ENCODE measurements at places on chromosomes 12 and 14.

DNA sequence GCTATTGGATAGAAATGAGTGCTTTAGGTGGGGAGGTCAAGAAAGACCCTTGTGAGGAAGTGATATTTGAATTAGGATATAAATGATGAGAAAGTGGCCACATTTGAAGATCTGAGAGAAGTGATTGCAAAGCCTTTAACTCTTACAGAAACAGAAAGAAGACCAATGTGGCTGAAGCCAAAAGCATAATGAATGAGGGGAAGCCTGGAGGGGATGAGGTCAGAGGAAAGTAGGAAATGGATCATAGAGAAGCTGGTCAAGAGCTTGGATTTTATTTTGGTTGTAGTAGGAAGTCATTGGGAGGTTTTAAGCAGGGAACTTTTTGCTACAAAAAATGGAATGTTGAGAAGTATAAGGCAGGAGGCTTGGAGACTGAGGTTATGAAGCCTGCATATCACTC lies 3.5 kb upstream of the GYS2 start:
- DNase-seq: no peak

GRCh38 chr12:130972586-130972950 lies 18.9 kb downstream of the ADGRD1 start:
- no peak for DNase-seq

DNA sequence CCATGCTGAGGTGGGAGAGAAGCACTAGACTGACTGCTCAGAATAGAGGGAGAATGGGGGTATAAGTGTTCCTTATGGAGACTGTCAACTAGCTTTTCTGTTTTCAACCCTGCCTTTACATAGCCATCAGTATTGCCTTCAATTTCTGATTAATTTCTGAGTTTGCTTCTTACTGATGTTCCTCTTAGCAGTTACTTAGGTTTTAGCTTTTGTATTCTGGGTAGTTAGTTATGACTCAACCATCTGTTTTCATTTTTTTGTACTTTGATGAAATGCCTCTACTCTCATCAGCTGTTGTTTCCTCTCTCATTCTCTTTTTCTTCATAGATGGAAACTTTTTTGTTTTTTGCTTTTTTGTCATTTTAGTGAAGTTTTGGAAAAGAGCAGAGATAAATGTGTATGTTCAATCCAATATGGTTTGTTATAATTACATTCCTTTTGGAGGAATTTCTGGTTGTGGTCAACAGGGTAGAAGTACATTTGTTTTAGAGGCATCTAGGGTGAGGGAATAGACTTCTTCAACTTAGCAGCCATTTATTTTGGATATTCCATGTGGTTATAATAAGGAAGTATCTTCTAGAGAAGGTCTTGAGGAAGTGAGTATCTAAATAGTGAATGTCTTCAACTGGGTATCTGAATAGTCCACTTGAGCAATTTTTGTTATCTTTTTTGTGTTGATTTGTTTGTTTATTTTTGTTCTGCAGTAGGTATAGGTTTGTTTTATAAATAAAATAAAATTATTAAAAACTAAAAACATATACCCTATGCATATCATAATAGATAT lies 29.6 kb downstream of the PMCH start:
- no peak for DNase-seq

- DNase-seq: no peak
Measured at GRCh38 chr14:91332171-91332985, 85.2 kb downstream of the CCDC88C start.

DNA sequence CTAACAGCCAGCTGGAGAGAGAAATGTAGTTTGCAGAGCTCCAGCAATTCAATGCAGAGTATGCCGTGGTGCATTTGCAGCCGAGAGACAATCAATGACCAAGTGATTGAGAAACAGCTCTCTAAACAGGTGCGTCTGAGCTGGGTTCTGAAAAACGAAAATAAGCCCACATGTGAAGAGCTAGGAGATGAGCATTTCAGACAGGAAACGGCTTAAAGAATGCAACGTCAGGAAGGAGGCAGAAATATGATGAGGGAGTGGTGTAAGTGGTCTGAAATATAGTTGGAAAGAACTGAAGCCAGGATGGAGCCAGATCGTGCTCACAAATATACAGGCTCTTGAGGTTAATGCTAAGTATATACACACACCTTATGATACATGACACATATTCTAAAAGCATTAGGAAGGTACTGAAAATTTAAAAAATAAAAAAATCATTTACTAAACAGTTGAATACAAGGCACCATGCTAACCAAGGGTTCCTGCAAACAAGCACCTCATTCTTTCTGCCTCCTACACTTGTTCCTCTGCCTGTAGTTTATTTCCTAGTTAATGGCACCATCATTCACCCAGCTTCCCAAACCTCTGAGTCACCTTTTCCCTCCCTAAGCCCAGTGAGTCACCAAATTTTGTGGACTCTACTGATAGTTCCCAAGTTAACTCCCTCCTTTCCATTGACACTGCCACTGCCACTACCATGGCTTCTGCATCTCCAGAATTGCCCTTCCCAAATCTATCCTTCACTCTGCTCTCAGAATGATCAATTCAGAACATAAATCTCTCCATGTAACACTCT lies 2.3 kb upstream of the GARIN2 start:
- DNase-seq: no peak

GRCh38 chr12:50806176-50806575 lies 36.5 kb upstream of the TMPRSS12 start:
- DNase-seq: no peak

DNA sequence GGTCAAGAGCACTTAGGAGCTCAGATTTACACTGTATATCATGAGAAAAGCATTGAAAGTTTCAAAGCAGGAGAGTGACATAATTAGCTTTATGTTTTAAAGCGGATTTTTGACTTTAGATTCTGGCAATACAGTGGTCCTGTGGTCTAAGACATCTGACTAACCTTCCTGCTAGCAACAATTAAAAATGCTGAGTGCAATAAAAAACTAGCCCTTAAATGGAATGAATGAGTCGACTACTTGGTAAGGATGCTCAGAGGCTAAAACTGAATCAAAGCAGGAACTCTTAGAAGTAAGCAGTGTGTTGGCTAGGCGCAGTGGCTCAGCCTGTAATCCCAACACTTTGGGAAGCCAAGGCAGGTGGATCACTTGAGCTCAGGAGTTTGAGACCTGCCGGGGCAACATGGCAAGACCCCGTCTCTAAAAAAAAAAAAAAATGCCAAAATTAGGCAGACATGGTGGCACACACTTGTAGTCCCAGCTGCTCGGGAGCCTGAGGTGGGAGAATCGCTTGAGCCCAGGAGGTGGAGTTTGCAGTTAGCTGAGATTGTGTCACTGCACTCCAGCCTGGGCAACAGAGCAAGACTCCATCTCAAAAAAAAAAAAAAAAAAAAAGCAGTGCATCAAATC lies 18.9 kb downstream of the BICD1 start:
- no peak for DNase-seq

DNA sequence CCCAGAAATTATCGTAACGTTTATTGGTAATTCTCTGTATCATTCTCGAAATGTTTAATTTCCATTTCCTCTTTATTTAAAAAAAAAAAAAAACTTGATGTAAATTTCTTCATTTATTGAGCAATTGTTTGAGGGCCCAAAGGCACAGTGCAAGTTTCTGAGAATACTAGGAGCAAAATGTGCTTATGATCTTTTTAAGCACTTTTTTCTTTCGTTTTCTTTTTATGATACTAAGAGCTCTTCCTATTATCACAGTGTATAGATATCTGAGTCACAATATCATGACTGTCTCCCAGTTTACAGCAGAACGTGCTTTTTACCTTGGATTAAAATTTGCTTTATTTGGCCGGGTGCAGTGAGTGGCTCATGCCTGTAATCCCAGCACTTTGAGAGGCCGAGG lies 5.6 kb downstream of the ATP2A2 start:
- DNase-seq: no peak

GRCh38 chr12:18861287-18861858 lies 123.5 kb downstream of the CAPZA3 start:
- no peak for DNase-seq

DNA sequence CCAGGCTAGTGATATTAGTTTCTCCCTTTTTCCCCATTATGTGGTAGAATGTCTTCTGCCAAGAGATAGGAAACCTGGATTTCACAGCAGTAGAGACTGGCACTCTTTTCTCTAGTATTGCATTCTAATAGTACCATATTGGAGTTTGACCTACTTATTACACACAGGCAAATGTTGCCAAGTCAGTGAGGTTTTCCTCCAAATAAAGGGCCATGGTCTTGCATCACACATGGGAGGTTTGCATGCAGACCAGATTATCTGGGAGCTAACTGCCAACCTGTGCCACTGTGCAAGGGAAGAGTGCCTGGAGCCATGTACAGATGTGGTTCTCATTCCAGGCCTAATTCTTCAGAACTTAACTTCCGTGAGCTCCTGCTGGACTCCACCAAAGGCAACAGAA lies 113.3 kb downstream of the ANO6 start:
- no peak for DNase-seq

GRCh38 chr12:115953450-115953849 lies 324.0 kb downstream of the MED13L start:
- DNase-seq: no peak

GRCh38 chr12:51392556-51393237 lies 1.5 kb upstream of the GALNT6 start:
- no peak for DNase-seq

DNA sequence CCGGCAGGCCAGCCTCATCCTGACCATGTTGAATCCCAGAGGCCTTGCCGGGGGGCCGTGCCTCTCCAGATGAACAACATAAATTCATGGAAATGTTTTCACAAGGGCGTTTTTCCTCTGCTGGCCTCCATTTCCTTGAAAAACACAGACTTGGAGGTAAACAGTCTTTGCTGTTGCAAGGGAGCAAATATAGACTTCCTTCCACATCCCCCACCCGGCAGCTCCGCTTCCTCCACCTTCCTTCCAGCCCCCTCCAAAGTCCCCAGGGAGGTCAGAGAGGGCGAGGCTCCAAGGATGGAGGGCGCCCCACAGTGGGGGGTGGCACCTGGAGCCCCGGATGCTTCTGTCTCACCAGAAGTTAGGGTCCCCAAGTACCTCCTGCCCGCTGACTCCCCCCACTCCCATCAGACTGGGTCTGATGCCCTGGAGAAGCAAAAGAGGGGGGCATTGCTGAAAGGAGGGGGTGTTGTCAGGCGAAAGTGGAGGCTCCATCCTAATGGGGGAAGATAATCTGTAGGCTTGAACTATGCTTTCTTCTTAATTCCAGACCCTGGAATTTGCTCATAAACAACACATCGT lies 31.1 kb downstream of the CALM1 start:
- DNase-seq: no peak

- no peak for DNase-seq
Measured at GRCh38 chr12:65016881-65017650, 104.0 kb downstream of the WIF1 start.

DNA sequence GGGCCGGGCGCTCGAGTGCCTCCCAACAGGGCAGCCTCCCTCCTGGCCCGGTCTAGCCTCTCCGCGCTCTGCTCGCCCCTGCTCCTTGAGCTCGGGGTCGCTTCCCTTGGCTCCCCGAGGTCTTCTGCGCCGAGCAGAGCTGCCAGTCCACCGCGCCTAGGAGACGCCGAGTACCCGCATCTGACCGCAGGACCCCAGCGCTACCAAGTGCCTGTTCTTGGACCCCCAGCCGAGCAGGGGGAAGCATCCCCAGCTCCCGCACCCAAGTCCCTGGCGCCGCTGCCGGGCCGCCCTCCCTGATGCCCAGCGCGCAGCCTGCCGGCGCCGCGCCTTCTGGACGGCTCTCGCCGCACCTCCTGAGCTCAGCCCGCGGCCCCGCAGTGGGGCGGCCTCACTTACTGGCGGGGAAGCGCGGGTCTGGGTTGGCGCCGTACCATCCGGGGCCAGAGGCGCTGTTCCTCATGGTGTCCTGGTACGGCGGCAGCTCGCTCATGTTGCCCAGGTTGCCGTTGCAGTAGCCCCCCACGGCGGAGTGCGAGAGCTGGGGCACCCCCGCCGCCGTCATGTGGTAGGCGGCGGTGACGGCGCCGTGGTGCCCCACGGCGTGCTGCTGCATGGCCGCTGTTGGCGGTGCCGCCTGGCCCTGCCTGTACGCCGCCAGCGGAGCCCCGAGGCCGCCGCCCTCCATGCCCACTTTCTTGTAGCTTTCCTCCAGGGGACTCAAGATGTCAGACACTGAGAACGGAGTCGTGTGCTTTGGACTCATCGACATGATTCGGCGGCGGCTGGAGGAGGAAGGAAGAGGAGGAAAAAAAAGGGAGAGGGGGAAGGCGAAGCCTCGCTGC lies 1.2 kb downstream of the NKX2-1 start:
- no peak for DNase-seq

GRCh38 chr12:28425526-28425925 lies 235.3 kb downstream of the CCDC91 start:
- no peak for DNase-seq

- no peak for DNase-seq
Measured at GRCh38 chr12:30153981-30154380, 370.2 kb upstream of the TMTC1 start.

DNA sequence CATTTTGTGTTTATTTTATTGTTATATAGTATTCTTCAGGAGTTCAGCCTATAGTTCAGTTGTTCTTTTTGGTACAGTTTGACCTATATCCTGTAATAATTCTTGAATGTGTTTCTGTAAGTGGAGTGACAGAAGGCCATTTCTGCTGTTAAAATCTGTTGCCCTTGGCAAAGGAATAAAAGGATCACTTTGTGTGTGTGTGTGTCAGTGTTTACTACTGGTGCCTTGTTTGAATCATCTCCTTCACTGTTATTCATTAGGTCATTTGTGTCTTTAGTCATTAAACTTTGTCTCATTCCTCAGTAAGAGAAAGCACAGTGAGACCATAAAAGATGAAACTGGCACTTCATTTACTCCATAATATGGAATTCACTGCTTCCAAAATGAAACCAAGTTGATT lies 130.7 kb downstream of the TMTC2 start:
- DNase-seq: no peak

DNA sequence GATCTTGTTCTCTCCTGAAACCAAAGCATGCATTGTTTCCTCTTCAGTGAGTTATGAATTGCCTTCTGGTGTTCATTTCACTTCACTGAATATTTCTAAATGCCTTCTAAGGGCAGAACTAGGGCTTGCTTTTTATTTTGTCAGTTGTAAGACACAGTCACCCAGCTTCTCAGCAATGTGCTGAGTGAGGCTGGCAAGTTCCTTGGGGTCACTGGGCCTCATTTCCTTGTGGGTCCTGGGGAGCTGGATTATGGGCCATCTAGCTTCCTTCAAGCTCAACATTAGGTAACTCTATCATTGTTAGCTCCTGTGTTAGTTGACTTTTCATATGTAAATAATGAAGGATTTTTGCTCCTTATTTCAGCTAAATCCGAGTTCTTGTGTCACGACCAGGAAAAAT lies 13.8 kb downstream of the ASCL4 start:
- DNase-seq: no peak

GRCh38 chr12:461425-461824 lies 1.7 kb downstream of the B4GALNT3 start:
- DNase-seq: no peak

Data from activated T-cell treated with anti-CD3 and anti-CD28 coated beads for 1 hour (primary cell).